GM12891 (cell line): ENCODE measurements at places on chromosomes 6 and 20.

DNA sequence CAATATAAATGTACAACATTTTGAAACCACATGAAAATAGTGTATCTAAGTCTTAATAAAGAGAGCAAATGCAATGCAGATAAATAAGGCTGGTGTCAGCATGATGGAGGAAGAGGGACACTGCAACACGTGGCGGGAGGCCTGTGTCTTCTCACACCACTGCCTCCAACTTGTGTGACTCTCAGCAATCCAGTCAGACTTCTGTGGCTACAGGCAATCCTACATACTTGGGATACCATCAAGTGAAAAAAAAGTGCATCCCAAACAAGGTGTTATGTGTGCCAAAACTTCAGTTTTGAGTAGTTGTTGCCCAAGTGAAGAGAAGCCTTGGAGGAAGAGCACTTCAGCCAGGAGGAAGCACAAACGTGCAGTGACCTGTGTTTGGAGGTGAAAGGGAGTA is 68.6 kb downstream of the PKIB start:
- DNase-seq = no peak

DNA sequence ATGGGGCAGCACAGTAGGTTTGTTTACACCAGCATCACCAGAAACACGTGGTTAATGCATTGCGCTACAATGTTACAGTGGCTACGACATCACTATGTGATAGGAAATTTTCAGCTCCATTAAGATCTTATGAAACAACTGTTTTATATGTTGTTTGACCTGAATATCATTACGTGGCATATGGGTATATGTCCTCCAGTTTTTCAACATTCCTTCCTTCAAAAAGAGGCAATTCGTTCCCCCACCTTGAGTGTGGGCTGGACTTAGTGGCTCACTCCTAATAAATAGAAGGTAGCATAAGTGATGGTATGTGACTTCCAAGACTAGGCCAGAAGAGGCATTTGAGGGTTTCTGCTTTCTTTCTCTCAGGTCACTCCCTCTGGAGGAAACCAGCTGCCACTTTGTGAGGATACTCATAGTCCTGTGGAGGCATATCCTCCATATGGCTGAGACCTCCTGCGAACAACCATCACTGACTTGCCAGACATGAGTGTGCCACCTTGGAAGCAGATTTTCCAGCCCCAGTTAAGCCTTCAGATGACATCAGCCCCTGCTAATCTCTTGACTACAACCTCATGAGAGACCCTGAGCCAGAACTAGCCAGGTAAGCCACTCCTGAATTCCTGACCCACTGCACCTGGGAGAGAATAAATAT is 2.3 kb upstream of the TRAM2 start:
- no peak for DNase-seq

- no peak for DNase-seq
Measured at GRCh38 chr6:165664559-165665383, 1.7 kb upstream of the PDE10A start.

DNA sequence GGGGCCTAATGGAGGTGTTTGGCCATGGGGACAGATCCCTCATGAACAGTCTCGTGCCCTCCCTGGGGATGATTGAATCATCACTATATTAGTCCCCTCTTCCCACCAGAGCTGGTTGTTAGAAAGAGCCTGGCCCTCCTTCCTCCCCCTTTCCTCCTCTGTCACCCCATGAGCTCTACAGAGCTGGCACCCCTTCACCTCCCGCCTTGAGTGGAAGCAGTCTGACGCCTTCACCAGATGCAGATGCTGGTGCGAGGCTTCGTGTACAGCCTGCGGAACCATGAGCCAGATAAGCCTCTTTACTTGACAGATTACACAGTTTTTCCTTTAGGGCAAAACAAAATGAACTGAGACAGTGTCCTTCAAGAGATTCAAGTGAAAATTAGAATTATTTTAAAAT is 74.4 kb upstream of the RIPOR2 start:
- DNase-seq = no peak

DNA sequence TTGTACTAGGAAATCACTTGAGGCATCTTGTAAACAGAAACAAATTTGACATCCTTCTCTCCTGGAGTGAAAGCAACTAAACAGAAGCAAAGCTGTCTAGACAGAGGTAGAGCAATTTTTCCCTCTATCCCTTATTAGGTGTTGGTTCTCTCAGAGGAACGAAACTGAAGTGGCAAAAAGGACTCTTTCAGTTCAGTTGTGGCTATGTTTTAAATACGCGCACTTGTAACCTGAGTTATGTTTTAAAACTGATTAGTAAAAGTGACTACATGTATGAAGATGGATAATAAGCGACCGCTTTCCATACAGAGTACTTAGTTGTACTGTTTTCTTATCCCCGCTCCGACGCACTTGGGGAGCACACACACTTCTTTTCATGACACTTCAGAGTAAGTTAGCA is 551.0 kb downstream of the PHF3 start:
- no peak for DNase-seq

DNA sequence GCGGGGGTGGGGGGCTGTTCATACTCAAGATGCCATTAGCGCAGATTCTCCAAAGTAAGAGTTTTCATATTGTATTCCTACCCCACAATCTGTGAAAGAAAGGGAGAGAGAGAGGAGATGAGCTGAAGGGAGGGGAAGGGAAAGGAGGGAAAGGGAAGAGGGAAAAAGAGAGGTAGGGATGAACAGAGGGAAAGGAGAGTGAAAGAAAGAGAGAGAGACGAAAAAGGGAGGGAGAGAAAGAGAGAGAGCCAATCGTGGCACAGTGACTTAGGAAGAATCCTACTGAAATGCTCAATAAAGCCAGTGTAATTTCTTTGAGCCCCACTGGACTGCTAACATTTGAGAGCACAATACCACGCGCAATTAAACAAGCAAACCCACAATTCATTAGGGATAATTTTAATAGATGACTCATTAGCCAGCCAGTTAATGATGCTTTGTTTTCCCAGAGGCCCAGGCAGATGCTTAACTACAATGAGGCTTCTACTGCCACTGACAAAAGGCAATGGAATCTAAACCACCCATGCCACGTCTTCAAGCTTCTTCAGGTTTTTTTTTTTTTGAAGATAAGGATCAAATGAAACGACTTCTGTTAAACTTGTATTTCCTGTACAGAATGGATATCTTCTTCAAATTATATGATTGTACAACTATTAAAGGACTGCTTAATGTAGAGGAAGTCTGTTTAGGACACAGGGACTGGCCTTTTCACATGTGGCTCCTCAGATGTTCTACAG is 306.8 kb downstream of the FOXC1 start:
- DNase-seq = no peak
